ENCODE measurements at places on chromosomes 12 and 14. TPM values are rescaled to one million over a fixed set of nuclear protein-coding genes. Genes with fewer than 3 reads are reported as not detected.

Gene BTG1
- 42.7 TPM for total RNA-seq

Gene RTL1
- not detected for total RNA-seq

Gene LRRC10
- not detected for total RNA-seq

Gene LHX5
- total RNA-seq: not detected

Gene RNFT2
- total RNA-seq: not detected

Gene ANO2
- total RNA-seq: 0.49 TPM

Gene RALGAPA1
- total RNA-seq: 28.3 TPM

Gene KCNJ8
- 6.5 TPM for total RNA-seq

Gene ST8SIA1
- total RNA-seq: 0.70 TPM

Gene PSEN1
- 37.5 TPM for total RNA-seq

Gene PAPLN
- total RNA-seq: 12.6 TPM

Gene SERPINA10
- not detected for total RNA-seq

Gene IL23A
- total RNA-seq: 2.6 TPM

Gene RIMKLB
- 18.8 TPM for total RNA-seq

Gene OVCH1
- not detected for total RNA-seq

Gene HOXC6
- 0.30 TPM for total RNA-seq

Gene TAS2R7
- total RNA-seq: not detected

Gene AQP2
- total RNA-seq: not detected

Gene GLIPR1
- 4.4 TPM for total RNA-seq

Gene IKZF4
- total RNA-seq: 1.9 TPM

Gene FAM234B
- total RNA-seq: 3.1 TPM

Gene SLC6A15
- total RNA-seq: 11.6 TPM

Gene KRT78
- 207 TPM for total RNA-seq

Gene ACVRL1
- total RNA-seq: 17.2 TPM

Gene E2F7
- total RNA-seq: 1.5 TPM

Gene TSPAN9
- total RNA-seq: 23.7 TPM
